KG1 (cell line): ENCODE measurements at places on chromosomes 2 and 18.

DNA sequence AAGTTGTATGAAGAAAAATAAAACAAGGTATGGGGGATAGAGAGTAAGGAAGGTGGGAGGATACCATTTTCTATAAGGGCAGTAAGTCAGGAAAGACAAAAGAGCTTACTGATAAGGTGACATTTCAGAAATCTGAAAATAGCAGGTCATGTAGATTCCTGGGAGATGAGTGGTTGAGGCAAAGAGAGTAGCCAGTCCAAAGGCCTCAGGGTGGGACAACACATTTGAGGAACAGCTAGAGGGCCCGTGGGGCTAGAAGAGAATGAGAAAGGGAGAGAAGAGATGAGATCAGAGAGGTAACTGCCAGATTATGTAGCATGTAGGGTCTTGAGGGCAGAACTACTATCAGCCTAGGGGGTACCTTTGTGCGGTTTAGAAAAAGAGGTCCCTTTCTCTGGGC is 2.9 kb downstream of the CLHC1 start:
- no peak for DNase-seq

DNA sequence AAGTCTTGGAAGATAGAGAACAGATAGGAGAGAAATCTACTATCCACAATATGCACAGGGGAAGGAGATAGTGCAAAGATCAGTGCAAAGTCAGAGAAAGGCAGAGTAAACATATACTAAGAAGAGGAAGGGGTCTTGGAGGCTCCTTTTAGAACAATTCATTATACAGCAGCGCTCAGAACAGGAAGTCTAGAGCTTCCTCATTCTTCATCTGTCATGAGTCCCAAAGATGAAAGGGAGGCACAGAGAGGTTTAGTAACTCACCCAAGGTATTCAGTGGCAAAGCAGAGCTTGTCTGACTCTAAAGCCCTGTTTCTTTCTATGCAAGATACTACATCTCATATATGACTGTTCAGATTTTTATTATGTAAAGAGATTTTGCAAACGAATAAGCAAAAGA is 1.4 kb downstream of the SP110 start:
- no peak for DNase-seq

DNA sequence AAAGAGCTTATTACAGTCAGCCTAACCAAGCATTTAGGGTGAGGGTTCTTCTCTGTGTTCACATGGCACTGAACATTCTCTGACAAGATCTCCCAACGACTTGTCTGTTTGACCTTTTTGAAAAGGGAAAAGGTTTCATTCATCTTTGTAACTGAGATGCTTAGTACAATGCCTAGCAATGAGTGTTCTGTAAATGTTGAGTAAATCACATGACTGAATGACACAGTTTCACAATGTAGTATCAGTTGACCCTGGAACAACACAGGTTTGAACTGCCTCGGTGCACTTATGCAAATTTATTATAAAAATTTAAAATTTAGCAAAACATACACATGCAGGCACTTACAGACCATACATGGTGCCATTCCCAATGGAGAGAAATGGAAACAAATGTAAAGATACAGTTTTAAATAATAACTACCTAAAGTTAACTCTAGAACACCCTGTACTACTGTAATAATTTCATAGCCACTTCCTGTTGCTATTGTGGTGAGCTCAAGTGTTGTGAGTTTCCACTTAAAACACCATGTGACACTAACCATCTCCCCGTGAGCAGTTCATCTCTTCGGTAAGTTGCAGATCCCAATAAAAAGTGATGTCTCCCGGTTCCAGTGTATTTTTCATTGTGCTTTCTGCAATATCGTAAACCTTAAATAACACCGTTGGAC is 34.1 kb upstream of the VWC2L start:
- no peak for DNase-seq

DNA sequence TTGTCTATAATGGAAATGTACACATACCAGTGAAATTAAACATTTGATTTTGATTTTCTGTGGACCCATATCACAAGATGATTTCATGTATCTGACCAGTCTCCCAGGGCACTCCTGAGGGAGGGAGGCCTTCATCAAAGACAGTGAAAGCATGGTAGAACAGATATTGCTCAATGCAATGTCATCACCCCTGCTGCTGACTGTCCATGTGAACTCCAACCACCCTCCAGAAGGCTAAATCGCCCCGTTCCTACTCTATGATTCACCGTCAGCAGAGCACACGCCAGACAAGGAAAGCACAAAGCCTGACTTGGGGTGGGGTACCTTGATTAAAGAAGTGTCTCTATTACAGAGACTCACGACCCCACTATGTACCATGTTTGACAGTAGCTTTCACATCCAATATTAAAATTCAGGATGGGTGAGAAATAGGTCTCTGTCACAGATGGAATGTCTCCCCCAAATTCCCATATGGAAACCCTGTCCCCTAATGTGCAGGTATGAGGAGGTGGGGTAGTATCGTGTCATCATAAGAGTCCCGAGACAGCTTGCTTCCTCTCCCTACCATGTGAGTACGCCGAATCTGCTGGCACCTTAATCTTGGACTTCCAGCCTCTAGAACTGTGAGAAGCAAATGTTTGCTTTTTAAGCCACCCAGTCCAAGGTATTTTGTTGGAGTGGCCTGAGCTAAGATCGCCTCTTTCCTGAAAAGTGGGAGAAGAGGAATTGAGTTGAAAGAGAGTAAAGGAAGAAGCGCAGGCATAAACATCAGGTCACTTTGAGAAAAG is 42.4 kb downstream of the CYB5A start:
- no peak for DNase-seq

GRCh38 chr18:22974001-22974400 is 40.9 kb downstream of the RBBP8 start:
- DNase-seq, result no peak

DNA sequence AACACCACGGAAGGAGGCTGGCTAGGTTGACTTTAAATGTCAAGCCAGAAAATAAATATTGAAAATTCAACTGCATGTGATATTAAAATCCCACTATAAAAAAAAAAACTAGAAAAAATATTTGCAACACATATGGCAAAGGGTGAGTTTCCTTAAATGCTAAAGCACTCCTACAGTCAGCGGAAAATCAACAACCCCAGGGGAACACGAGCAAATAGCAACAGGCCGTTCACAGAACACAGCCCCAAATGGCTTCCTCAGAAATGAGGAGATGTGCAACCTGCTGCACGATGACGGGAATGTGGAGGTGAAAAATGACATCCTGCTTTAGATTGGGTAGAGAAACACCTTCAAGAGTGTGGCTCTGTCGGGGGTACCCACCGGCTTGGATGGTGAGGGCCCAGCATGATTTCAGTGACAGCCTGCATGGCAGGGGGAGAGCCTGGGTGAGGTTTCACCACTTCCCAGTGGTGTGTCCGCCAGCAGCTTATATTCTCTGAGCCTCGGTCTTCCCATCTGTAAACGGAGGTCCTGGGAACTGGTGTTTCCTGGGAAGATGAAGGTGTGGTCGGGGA is 157.9 kb upstream of the GLI2 start:
- no peak for DNase-seq

DNA sequence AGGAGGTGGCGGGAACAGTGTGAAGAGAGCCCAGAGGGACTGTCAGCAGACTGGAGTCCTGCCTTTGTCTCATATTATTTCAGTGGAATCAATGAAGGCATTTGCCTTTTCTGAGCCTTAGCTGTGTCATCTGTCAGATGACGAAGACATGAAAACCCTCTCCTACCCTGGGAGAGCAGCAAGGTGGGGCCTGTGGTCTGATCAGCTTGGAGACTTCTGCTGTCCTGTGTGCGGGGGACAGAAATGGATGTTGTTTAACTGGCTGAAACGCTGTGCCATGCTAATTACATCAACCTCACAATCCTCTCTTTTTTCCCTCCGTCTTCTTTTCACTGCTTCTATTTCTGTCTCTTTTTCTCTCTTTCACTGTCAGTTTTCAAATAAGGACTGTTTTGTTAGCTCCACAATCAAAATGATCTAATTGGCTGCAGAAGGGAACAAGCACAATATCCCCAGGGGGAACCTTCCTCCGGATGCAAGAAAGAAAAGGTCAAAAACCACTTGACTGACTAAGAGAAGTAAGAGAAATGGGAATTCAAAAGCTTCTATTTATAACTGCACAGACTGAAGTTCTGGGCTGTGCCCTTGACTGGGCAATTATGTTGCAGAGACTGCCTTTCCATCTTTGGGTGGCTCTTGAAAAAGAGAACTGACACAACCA is 340.1 kb downstream of the CLIP4 start:
- DNase-seq, result no peak

- DNase-seq, result no peak
These were observed 15.4 kb upstream of the STAT1 start for GRCh38 chr2:191029280-191029950.

GRCh38 chr2:39836638-39837037 is 57.6 kb upstream of the THUMPD2 start:
- no peak for DNase-seq

DNA sequence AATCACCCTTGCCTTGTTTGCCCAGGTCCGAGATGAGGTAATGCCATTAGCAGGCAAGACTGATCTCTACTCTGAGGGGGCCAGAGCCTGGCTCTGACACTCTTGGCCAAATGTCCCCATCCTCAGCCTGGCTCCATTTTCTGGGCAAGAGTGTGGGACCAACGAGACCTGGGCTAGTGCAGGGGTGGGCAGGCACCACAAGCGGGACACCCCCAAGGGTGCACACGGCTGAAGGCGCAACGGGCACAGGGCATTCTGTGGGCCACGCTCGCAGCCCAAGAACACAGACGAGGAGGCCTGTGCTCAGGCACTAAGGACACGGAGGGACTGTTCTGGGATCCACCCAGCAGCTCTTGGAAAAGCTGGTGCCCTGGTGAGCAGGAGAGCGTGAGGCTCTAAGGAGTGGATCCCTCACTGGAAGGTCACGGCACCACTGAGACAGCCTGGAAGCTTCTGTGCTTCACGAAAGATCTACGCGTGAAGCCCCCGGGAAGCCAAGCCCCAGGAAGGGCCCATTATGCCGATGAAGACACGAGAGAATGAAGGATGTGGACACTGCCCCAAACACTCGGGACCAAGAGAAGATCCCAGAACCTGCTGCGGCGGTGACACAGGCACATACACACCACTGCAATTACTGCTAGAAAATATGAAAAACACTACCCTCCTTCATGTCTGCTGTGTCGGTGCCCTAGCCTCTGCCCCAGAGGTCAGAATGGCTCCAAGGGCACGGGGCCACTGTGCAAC is 138.2 kb downstream of the HDAC4 start:
- no peak for DNase-seq

GRCh38 chr2:180655842-180656454 is 324.5 kb upstream of the UBE2E3 start:
- DNase-seq, result no peak

- DNase-seq, result no peak
These were observed 148.1 kb downstream of the ACKR3 start for GRCh38 chr2:236717729-236718128.

GRCh38 chr2:203498161-203498560 is 36.9 kb downstream of the RAPH1 start:
- DNase-seq, result no peak

DNA sequence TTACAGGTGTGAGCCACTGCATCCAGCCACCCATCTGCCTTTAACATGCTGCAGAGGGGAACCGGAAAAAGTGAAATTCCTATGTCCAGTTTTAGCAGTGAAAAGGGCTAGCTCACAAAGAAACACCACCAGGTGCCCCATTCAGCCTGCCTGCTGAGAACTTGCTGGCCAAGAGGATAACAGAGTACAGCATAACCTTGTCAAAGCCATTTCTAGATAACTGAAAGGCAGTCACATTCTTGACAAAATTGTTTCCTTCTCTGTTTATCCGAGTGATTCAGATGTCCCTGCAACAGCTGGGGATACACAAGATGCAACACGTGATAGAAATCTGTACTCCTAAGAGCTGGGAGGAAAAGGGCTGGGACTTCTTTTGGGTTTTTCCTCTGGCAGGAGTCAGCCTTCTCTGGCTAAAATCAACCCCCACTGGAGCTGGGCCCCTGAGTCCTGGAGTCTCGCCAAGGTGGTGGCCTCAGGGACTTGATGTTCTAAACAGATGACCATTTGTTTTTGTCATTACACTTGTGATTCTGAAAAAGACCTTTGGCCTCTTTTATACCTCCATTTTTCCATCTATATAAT is 505.4 kb downstream of the BCL11A start:
- DNase-seq, result no peak

DNA sequence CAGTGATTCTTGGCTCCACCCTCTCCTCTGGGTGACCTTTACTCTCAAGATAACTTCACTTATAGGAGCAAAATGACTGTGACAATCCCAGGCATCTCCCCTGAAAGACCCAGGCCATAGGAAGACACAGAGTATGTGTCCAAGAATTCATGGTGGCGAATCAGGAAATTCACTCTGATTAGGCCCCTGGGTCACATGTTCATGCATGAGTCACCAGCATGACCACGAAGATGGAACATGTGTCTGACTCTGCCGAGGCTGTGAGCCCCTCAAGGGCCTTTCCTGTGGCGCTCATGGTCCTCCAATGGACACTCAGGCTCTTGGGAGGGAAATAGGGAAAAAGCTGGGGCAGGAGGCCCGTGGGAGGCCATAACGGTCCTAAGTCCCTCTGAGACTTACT is 74.0 kb upstream of the TEX51 start:
- DNase-seq, result no peak

- DNase-seq, result no peak
These were observed 102.4 kb upstream of the MGAT4A start for GRCh38 chr2:98833172-98833916.

DNA sequence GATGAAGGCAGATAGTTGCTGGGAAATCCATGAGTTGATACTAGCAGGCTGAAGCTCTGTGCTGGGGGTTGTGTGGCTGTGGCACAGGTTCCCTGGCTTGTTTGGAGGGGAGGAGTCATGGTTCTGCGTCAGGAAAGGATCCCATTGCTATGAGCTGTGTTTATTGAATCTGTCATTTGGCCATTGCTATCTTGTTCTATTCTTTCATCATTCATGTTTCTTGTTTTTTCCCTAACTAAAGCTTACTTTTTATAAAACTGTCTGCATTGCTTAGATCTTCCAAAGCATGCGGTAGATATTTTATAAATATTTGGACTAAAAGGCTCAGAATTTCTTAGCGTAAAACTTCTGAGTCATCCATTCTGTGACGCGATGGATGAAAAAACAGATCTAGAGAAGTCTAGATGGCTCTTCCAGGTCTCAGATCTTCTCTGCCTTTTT is 335.3 kb downstream of the PTPRM start:
- no peak for DNase-seq

- DNase-seq, result no peak
These were observed 283.2 kb downstream of the SOX11 start for GRCh38 chr2:5975401-5975800.

DNA sequence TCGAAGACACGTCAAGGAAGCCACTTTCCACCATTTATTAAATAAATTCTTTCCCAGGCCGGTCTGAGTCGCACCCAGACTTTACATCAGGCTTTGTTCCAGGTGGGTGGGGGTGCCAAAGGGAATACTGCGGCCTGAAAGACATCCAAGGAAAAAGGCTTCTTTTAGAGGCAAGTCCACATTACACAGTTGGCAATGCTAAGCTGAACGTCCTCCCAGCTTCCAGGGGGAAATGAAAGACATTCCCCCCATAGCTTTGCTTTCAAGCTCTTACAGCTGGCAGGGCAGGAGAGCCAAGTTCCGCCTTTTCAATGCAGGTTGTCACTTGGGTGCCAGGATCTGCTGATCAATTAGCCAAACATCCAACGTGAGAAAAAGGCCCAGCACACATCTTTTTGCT is 36.5 kb upstream of the PTPN4 start:
- no peak for DNase-seq
